ENCODE measurements at places on chromosomes 4 and X. TPM values are rescaled to one million over a fixed set of nuclear protein-coding genes. Genes with fewer than 3 reads are reported as not detected.

Gene RADX
- 10.5 TPM for total RNA-seq

Gene ESX1
- not detected for total RNA-seq

DNA sequence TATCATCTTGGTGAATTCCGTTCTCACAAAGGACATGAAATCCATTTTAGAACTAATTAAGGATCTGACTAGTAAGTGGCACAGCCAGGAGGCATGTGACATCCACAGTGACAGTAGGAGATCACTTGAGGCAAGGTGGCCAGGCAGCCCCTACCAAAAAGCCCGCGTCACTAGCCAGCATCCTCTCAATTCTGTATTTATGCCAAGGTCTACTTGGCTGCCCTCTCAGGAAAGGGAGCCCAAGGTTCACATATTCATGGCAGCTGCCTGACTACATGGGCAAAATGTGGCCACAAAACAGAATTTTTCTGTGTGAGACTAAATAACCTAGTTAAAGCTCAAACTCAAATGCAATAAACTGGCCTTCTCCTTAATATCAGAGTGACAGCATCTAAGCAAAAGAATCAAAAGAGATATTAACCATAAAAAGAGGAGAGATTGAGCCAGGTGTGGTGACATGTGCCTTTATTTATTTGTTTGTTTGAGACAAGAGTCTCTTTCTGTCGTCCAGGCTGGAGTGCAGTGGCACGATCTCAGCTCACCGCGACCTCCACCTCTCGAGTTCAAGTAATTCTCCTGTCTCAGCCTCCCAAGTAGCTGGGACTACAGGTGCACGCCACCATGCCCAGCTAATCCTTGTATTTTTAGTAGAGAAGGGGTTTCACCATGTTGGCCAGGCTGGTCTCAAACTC, 51.5 kb downstream of the SLC9A7 start:
- no peak for DNase-seq

DNA sequence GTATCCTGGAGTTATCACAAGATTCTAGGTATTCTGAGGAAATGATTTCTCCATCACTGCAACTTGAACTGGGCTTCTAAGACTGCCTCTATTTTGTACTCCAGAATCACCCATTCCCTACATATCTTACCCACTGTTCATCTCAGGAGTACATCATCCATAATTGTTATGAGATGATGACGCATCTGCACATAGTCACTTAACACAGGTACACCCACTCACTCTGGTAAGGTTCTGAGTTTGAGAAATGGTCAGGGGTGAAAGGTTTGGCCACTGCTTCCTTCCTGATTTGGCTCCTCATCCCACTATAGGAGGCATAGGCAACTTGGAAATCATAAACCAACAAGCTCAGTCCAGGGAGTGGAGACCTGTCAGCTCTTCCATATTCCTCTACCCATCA, 143.9 kb downstream of the GLRA2 start:
- DNase-seq: no peak

Gene LRRC66
- total RNA-seq: 1.0 TPM

Gene RASL11B
- total RNA-seq: 6.8 TPM

- peak; percentile 35 for DNase-seq
These were observed 227.6 kb downstream of the NR3C2 start for GRCh38 chr4:148214529-148215166.

DNA sequence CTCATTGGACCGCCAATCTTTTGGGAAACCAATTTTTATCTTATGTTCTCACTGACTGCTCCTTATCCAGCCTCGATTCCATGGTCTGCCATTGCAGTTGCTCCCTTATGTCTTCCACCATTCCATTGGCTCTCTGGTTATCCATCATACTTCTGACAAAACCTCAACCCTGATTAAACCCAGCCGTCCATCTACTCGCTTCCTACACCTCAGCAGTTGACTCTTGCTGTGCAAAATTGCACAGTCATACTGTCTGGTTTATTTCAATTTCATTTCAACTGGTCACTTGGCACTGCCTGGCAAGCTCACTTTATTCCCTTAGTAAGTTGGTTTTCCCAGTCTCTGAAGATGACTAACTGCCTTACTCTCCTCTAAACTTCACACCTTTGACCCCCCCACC, 26.2 kb downstream of the ARL9 start:
- no peak for DNase-seq

GRCh38 chr4:41613386-41613785, 75.4 kb downstream of the LIMCH1 start:
- peak; percentile 45 for DNase-seq

GRCh38 chrX:39827951-39828350, 269.8 kb downstream of the BCOR start:
- no peak for DNase-seq

DNA sequence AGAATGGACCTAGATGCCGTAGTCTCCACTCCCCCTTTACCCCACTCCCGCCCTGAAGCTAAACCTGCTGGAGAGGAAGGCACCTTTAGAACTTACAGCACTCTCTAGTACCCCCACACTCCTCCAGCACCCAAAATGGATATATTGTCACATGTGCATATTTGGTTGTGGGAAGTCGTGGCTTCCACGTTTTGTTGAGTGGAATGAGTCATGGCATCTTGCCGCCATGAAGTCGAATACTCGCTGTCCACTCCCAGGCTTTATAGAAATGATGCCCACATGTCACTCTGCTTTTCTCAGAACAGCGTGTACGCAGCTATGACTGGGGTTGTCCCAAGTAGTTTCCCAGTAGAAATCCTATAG, 545 bp downstream of the ABCE1 start:
- no peak for DNase-seq

Gene AKAP14
- total RNA-seq: not detected

Gene SHOX
- not detected for total RNA-seq

Gene UGT2B28
- total RNA-seq: not detected

- no peak for DNase-seq
These were observed 29.5 kb downstream of the SORBS2 start for GRCh38 chr4:185782523-185782922.

Gene TKTL2
- not detected for total RNA-seq

DNA sequence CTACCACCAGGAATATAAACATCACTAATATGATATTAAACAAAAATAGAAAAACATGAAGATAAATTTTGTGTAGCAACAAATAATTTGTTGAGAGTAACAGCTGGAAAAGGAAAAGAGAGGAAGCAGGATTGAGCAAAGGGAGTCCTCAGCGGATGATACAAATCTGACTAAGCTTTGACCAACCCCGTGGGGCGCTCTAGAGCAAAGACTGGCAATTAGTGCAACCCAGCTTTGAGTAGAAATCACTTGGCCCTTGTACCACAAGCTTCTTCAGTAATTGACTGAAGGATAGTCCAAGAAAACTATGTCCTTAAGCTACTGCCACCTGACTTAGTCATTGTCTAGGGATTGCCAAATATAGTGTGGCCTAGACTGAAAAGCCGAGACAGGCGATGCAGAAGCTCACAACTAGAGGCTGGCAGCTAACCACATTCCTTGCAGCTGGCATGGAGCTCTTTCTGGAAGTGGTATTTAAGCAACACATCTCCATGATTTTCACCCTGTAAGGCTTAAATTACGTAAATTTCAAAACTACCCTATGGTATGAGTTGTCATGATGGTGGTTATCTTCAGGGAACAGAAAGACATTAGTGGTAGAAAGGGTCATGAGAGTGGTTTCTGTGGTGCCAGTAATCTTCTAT, 396.0 kb downstream of the PDGFC start:
- peak; percentile 23 for DNase-seq

DNA sequence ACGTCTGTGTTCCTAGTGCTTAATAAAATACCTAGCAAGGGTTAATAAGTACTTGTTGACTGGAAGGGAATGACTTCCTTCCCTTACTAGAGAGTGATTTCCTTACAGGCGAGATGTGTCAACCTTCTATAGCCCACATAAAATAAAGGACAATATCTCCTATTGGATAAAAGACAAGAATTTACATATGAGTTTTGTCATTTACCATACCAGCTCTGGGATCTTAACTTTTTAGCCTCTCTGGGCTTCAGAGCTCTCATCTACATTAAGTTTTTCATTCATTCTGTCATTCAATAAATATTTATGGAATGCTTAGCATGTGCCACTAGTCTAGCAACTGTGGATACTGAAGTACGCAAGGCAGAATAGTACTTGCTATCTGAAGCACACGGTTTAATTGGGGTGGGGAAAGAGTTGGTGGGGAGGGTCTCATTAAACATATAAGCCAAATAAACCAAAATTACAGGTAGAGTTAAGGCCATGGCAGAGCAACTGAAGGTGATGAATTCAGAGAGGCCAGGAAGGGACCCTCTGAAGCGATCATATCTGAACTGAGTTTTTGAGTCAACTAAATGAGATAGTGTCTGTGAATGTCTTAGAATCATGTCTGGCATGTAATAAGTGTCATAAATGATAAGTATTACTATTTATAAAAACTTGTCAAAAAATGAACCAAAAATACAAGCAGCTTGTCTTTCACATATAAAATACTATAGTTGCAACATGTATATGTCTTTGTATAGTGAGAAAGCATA, 91.6 kb upstream of the BMP2K start:
- no peak for DNase-seq

Gene FAM50A
- total RNA-seq: 36.3 TPM

DNA sequence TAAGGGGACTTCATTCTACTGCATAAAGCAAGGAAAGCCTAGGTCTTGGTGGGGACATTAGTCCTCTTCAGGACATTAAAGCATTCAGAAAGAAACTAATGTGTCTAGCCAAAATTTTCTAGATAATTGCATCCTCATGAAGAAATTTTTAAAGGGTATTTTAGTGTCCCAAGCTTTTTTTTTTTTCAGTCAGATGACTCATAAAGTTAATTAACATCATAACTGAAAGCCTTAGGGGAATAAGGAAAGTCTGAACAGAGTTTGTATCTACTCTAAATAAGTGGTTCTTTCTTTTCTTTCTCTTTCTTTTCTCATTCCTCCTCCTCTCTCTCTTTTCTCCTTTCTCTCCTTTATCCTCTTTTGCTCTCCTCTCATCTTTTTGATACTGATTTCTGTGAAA, 202.4 kb downstream of the ADAMTS3 start:
- no peak for DNase-seq

DNA sequence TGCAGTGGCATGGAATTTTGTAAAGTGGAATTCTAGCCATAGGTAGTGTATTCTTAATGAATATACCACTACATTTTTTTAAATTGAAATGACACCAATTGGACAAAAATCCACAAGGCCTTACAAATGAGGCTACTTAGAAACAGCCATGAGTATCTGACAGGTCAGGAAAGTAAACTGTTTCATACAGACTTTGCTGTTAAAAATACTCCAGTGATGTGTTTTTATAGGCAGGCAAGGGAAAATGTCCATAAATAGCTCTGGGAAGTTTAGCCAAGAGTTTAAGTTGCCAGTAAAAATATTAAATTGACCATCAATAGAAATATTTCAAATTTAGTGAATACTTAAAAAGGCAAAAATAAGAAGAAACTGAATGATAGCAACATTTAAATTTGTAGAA, 41.8 kb upstream of the PDLIM5 start:
- DNase-seq: no peak

GRCh38 chrX:152897222-152898131, at the start of gene ZNF185:
Gene ZNF185, plus strand, starts transcription at chrX:152898067. Its CDS starts 16,423 bp downstream, at chrX:152914490.
- peak; percentile 89 for DNase-seq
